ENCODE measurements at places on chromosomes 6 and 20. TPM values are rescaled to one million over a fixed set of nuclear protein-coding genes. Genes with fewer than 3 reads are reported as not detected.

The NMBR gene
- total RNA-seq = not detected

The SCRT2 gene
- not detected for total RNA-seq

The DEFB132 gene
- total RNA-seq = not detected

The SEMG1 gene
- not detected for total RNA-seq

GRCh38 chr6:5531853-5532375 lies 270.6 kb downstream of the FARS2 start:
- DNase-seq = no peak
- H3K27ac ChIP-seq = no peak overlapping the region
- H3K36me3 ChIP-seq = no peaks in the 10 kb centered on the region
- no peaks in the 10 kb centered on the region for H3K4me1 ChIP-seq
- no peaks in the 10 kb centered on the region for H3K27me3 ChIP-seq

DNA sequence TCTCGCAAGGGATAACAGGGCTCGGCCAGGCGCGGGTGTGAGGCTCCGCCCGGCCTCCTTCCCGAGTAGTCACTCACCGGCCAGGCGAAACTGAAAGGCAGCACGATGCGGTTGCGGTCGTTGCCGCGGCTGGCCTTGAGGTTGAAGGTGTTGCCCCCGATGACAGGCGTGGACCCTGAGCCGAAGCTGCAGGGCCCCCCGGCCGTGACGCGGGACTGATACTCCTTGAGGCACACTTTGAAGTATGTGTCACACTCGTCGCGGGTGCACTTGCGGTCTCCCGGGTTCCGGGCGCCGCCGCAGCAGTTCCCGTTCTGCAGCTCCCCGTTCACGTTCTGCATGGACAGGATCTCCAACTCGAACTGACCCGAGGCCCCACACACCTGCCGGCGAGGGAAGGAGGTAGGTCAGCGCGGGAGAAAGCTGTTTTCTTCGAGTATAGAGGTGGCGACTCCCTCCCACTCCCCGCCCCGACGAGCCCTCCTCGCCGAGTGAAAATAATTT lies 1.1 kb downstream of the JAG1 start:
- DNase-seq = peak; percentile 56
- H3K36me3 ChIP-seq = no peaks in the 10 kb centered on the region
- no peaks in the 10 kb centered on the region for H3K27me3 ChIP-seq
- peaks cover 12% of the 10 kb centered on the region for H3K4me1 ChIP-seq
- peak overlapping the region; percentile 54 for H3K27ac ChIP-seq
- H3K4me3 ChIP-seq = peak overlapping the region; percentile 66

DNA sequence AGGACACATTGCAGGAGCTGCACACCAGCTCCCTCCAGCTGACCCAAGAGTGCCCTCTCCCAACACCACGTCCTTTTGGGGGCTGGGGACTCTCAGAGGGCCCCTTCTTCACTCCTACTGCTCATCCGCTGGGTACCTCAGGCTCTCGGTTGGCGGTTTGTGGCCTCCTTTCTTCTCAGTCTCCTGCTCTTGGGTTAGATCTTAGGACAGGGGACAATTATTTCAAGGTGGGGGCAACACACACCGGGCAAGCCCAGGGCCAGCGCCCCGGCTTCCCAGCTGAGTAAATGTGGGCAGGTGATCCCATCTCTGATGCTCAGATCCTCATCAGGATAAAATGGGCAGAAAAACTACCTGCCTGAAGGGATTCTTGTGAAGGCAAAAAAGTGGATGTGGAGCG lies 1.1 kb downstream of the TCF15 start:
- H3K36me3 ChIP-seq = no peaks in the 10 kb centered on the region
- DNase-seq = no peak
- H3K4me3 ChIP-seq = no peak overlapping the region
- H3K27ac ChIP-seq = no peak overlapping the region

GRCh38 chr20:62977613-62978560 lies 25.4 kb downstream of the SLC17A9 start:
- H3K36me3 ChIP-seq = no peaks in the 10 kb centered on the region
- no peak overlapping the region for H3K27ac ChIP-seq
- no peaks in the 10 kb centered on the region for H3K4me1 ChIP-seq
- DNase-seq = no peak
- peaks cover 85% of the 10 kb centered on the region for H3K27me3 ChIP-seq

DNA sequence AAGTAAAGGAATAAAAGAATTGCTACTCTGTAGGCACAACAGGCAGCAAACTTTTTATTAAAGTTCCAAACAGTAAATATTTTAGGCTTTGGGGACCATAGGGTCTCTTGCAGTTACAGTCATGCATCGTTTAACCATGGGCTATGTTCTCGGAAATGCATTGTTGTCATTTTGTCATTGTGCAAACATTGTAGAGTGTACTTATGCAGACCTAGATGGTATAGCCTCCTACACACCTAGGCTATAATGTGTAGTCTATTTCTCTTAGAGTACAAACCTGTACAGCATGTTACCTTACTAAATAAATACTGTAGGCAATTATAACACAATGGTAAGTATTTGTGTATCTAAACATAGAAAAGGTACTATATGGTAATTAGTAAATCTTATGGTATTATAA lies 54.7 kb downstream of the CDS2 start:
- H3K27me3 ChIP-seq = no peaks in the 10 kb centered on the region
- no peak for DNase-seq
- no peaks in the 10 kb centered on the region for H3K4me1 ChIP-seq
- peak overlapping the region; percentile 35 for H3K27ac ChIP-seq

DNA sequence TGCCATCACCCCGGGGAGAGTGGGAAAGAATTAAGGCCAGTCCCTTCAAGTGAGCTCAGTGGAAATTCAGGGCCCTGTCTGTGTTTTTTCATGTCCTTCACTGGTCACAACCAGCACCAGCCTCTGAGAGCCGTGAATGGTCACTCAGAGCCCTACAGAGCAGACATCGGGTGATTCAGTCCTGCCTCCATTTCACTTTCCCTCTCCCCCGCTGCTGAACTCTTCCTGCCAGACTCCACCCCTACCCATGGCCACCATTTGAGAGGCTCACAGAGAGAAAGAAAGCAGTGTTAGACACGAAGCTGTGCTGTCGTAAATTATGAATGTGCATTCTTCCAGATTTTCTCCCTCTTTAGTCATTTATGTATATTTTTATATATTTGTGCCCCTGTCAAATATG lies 5.4 kb downstream of the R3HDML start:
- no peaks in the 10 kb centered on the region for H3K4me1 ChIP-seq
- no peak overlapping the region for H3K4me3 ChIP-seq
- H3K27ac ChIP-seq = peak overlapping the region; percentile 32
- no peaks in the 10 kb centered on the region for H3K27me3 ChIP-seq

- H3K27ac ChIP-seq = no peak overlapping the region
- H3K4me1 ChIP-seq = no peaks in the 10 kb centered on the region
- no peaks in the 10 kb centered on the region for H3K36me3 ChIP-seq
- no peaks in the 10 kb centered on the region for H3K27me3 ChIP-seq
- H3K4me3 ChIP-seq = no peak overlapping the region
These were observed 30.1 kb downstream of the PREP start for GRCh38 chr6:105372849-105373182.
